ENCODE measurements at places on chromosomes 7 and 10.

DNA sequence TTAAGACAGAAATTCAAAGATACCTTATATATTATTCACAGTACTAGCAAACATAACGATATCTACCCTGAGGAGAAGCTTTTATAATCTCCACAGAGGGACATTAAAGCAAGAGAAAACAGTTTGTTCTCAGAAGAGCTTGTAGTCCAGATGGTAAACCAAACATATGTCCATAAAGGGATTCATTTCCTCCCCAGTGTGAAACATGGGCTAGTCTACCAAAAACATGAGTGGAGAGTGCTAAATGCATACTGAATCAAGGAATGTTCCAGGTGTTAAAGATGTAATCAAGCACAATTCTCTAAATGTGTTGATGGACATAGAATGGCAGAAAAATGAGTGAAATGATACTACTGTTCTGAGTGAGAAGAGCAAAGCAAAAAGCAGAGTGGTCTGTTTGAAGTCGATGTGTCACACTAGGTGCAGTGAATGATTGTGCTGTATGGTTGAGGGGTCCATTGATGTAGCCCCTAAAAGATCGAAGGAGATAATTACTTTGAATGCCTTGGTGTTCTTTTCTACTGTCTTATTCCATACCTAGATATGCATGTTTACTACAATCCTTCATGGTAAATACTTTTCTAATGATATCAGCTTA lies 25.3 kb downstream of the BCAP29 start:
- DNase-seq: no peak

- DNase-seq: peak; percentile 90
Measured at GRCh38 chr7:56063882-56064625, at the start of gene SUMF2. Gene SUMF2, plus strand, starts transcription at chr7:56064286. Its CDS starts 26 bp downstream, at chr7:56064312.

- DNase-seq: no peak
Measured at GRCh38 chr7:99155211-99155610, 11.3 kb upstream of the SMURF1 start.

DNA sequence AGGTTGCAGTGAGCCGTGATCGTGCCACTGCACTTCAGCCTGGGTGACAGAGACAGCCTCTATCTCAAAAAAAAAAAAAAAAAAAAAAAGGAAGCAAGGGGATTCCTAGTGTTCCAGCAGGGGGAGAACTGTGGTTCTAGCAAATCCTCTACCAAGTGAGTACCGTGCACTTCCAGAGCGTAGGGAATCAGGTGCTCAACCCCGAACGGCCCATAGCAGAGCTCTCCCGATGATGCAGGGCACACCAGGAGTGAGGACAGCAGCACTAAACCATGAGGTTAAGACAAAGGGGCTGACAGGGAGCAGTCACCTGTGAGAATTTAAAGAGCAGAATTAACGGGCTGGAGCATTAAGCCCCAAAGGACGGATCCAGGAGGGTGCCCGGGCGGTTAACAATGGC lies 173.6 kb downstream of the PTPRN2 start:
- no peak for DNase-seq

GRCh38 chr10:3805791-3806461 lies 20.9 kb upstream of the KLF6 start:
- DNase-seq: peak; percentile 50

DNA sequence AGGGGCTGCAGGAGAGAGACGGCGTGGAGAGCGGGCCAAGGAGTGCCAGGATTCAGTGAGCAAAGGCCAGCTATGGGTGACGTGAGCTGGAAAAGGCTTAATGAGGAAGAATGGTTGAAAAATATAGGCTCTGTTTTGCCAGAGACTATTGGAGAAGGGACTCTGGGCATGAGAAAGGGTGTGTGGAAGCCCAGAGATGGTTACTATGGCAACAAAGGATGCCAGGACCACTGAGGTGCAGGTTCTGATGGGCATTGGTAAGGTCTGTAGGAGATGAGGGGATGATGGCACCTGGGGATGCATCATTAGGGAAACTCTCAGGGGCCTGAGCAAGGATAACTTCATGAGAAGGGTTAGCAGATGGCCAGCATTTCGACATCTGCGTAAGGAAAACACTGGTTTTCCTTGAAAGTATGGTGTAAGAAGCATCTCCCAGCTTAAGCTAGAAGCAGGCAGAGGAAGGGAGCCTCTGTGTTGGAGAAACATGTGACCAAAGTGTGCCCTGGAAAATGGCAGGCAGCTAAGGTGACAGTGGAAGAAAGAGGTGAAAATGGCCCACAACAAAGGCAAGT lies 21.6 kb upstream of the FAM180A start:
- no peak for DNase-seq

DNA sequence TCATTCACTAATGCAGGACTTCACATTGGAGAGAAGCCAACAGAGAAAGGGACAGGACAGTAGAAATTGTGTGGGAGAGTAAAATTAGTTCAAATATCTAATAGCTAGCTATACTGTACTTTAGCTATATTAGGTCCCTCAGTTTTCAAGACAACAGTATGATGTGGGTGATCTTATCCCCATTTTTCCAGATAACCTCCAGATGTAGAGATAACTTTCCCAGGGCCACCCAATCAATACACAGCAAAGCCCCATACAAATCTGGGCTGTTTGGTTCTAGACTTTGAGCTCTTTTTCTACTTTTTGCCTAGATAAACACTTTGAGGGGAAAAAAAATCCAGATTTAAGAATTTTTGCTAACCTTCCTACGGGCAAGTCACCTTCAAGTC lies 482 bp upstream of the CLDN12 start:
- no peak for DNase-seq

DNA sequence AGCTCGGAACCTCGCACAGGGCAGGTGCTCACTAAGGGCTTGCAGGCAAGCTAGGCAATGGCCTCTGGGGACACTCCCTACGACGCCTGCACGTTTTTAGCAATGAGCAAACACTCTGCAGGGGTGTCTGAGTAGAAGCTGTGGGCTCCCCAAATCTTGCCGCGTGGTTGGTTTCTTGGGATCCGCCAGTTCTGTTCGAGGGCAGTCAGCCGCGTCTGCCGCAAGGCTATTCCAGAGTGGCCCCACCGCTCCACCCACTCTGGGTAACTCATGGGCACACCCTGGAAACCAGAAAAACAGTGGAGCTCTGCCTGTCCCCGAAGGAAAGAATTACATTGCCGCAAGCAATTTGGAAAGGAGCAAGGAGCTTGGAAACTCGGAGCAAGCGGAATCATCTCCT lies 189.3 kb upstream of the LYZL2 start:
- no peak for DNase-seq

GRCh38 chr10:102396317-102396650 lies 779 bp downstream of the NFKB2 start:
- DNase-seq: no peak

- DNase-seq: no peak
Measured at GRCh38 chr7:75033826-75034225, 39.8 kb downstream of the RCC1L start.

DNA sequence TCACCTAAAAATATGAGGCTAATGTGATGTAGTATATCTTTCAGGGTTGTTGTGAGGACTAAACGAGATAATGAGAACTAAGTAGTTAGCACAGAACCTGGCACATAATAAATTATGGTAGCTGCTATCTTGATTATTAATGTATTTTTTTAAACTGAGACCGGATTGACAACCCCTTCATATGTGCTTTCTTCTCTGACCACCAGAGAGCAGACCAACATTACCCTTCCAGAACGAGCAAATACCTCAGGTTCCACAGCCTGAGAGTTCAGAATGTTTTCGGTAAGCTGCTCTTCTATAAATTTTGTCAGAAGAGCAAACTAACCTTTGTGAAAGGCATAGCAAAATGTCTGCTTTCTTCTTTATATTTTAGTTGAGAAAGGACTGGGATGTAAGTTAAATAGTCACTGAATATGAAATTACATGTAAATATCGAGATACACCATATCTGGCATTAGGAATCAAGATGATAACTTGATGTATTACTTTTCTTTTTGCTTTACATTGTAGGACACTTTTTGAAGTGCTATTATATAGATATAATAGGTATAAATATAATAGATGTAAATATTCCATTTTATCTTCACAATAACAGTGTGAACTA lies 13.6 kb upstream of the BPGM start:
- no peak for DNase-seq

DNA sequence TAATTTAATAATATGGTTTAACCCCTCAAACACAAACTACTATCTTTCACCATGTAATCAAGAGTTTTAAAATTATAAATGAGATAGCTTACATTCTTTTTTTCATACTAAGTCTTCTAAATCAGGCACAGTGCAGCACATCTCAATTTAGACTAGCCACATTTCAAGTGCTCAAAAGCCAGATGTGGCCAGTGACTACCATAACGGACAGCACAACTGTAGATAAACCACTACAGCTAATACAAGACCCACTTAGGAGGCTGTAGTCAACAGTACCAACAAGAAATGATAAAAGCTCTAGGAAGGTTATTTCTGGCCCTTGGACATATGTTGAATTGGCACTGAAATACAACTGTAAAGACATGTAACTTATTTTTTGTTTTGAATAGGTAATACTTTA lies 65.3 kb downstream of the JAZF1 start:
- DNase-seq: no peak

GRCh38 chr7:148838905-148839304 lies 45.2 kb downstream of the EZH2 start:
- DNase-seq: no peak

DNA sequence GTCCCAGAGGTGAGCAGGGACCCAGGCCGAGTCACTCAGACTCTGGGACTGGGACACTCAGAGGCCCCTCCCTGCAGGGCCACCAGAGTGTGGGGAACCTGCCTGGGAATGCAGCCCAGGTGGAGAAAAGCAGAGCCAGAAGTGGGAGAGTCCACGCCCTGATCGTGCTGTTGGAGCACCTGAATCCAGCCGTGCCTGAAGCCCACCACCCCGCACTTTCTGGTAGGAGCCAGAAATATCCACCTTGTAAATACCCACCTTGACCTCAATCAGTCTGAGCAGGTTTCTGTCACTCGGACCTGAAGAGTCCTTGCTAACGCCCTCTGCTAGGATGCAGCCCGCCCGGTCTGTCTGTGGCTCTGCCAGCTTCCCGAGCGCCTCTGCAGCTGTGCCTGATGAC lies 86.7 kb downstream of the PDGFA start:
- DNase-seq: no peak
